ENCODE measurements at places on chromosomes 16 and 17. TPM values are rescaled to one million over a fixed set of nuclear protein-coding genes. Genes with fewer than 3 reads are reported as not detected.

KRTAP4-1 gene
- polyA plus RNA-seq = not detected

NRN1L gene
- 0.41 TPM for polyA plus RNA-seq

IGFALS gene
- 0.05 TPM for polyA plus RNA-seq

ATP1B2 gene
- 2.8 TPM for polyA plus RNA-seq

SCGB1C2 gene
- not detected for polyA plus RNA-seq

Measured in right cardiac atrium (tissue), 5 donors.